ENCODE measurements at places on chromosomes 11 and 22.

DNA sequence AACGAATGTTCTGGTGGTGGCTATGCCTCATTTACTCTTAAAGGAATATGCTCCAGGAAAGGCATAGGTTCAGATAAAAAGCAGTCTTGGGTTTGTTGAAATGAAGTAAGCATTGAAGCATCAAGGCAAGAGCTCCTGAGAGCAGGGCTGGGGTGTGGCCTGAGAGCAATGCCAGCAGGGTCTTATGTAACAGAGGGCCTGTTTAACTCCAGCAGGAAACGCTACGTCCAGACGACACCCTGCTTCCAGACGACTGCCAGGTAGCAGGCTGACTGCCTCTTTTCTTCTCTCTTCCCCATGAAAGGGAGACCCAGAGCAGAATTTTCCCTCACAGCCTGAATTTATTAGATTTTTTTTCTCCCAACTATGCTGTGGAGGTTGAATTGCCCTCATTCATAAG is 127.2 kb upstream of the SLC5A12 start:
- DNase-seq, result no peak

GRCh38 chr11:19753451-19754106 is 40.9 kb downstream of the NAV2 start:
- DNase-seq, result peak; percentile 20

GRCh38 chr22:19285831-19286230 is 5.7 kb downstream of the CLTCL1 start:
- DNase-seq, result no peak

DNA sequence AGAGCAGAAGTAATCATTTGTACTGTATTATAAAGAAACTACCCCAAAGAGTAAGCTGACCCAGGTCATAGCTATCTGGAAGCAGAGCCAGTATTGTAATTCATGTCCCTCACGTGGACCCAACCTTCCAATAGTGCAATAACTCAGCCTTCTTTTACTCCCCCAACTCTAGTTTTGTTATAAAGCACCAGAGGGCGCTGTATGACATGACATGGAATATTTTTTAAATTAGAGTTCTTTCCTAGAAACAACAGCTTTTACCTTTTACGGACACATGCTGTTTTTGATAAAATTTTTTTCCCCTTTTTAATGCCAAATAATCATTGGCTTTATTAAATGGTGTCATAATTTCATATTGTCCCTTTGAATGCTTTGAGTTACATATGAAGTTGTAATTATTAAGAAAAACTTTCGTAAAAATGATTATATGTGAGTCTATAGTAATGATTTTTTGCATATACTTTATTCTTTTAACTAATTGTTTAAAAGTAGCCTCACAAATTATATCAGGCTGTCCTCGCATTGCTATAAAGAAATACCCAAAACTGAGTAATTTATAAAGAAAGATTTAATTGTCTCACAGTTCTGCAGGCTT is 76.9 kb downstream of the DKK3 start:
- DNase-seq, result peak; percentile 80

DNA sequence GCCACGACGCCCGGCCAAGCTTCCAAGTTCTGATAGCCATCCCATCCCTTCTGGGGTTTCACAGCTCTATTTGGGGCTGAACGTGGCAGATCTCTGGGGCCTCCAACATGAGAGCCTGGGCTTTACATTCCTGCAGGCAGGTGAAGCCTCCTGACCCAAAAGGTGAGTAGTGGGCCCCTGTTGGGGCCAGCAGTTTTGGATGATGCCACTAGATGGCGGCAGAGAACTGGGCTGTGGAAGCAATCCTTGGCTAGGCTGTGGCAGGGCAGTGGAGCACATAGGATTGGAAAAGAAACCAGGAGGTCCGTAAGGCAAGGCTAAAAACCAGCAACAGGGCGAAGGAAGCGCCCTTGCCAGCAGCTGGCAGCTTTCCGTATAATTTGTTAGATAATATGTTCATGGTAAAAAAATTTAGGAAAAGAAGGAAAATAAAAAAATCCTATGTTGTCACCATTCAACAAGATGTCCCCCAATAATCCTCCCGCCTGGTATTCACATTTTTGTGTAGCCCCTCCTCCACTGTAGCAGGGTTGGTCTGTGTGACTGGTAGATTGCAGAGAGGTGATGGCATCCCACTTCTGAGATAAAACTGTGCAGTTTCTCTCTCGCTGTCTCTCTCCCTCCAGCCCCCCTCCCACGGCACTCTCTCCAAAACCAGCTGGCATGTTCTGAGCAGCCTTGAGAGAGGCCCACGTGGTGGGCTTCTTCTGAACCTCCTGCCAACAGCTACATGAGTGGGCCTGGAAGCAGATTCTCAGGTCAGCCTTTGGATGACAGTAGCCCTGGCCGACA is 43.6 kb upstream of the OR4B1 start:
- DNase-seq, result peak; percentile 64

DNA sequence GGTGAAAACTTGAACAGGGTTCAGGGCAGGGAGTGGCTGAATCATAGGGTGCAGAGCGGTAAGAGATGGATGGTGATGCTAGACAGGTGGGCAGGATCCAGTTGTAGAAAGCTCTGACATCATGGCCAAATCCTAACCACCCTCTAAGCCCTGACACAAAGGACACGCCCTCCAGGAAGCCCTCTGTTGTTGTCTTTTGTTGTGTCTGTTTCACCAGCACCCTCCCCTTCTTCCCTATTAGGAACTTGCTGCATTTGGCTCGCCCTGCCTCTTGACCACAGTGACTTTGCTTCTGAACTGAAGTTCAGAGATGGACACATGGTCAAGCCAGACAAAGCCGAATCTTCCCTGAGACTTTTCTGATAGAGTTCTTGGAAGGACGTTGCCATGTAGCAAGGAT is 14.2 kb upstream of the APOL6 start:
- no peak for DNase-seq
